ENCODE measurements at places on chromosomes 5 and 9.

DNA sequence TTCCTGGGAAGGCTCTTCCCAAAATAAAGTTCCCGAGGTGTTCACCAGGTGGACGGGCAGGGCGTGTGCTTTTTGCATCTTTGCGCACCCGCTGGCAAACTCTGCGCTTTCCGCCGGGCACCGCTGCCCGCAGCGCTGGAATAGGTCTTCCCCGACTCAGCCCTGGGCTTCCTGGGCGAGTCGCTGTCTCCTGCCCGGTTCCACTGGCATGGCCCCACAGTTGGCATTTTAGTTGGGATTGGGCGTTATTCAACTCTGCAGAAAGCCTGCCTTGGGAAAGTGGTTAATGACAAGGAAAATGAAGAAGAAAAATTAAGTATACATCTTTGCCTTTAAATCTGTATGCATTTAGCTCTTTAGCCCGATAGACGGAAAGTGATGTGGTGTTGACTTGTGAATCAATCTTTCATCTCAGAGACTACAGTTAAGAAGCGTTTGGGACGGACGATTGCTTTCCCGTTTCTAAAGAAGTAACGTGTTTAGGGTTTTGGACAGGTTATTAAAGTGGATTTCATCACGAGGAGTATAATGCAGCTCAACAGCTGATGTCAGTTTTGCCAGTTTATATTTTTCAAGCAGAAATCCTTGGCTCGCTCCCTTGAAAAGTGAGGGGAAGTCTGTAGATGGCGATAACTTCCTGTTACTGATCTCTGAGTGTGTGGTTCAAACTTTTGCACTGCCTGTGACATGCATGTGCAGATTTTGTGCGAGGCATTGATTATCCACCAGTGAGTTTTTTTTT is 946 bp downstream of the ADCY2 start:
- H3K27ac ChIP-seq, result no peak overlapping the region
- H3K4me1 ChIP-seq, result no peaks in the 10 kb centered on the region
- no peak for DNase-seq
- peaks cover 16% of the 10 kb centered on the region for H3K27me3 ChIP-seq
- no peaks in the 10 kb centered on the region for H3K36me3 ChIP-seq

GRCh38 chr5:145588113-145588512 is 247.0 kb downstream of the PRELID2 start:
- H3K4me1 ChIP-seq, result no peaks in the 10 kb centered on the region
- H3K4me3 ChIP-seq, result no peak overlapping the region
- DNase-seq, result no peak
- no peaks in the 10 kb centered on the region for H3K36me3 ChIP-seq

- no peaks in the 10 kb centered on the region for H3K4me1 ChIP-seq
- no peaks in the 10 kb centered on the region for H3K36me3 ChIP-seq
- no peak for DNase-seq
- no peaks in the 10 kb centered on the region for H3K27me3 ChIP-seq
Measured at GRCh38 chr9:3088219-3088618, 244.3 kb upstream of the PUM3 start.

DNA sequence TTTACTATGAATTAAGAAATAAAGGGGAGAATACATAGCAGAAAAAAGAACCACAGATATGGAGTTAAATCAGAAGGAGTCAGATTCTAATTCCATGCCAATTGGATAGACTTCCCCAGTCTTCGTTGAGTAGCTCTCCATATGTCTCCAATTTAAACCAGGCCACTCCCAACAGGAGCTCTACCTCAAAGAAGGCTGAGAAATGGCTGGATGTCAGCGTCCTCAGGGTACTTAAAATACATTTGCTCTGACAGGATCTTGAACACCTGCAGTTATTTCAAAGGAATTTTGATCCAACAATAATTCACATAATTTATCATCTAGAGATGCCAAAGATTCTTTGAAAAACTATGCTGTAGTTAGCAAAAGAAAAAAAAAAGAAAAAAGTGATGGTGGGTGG is 133.9 kb upstream of the FBN2 start:
- no peaks in the 10 kb centered on the region for H3K27me3 ChIP-seq
- H3K27ac ChIP-seq, result no peak overlapping the region
- no peaks in the 10 kb centered on the region for H3K36me3 ChIP-seq
- no peaks in the 10 kb centered on the region for H3K4me1 ChIP-seq
